ENCODE measurements at places on chromosomes 11 and 22.
A peak's percentile ranks its signal among the peaks of the same experiment; 100 is the strongest.

- no peak for DNase-seq
These were observed 332.4 kb downstream of the ETS1 start for GRCh38 chr11:128254941-128255340.

- DNase-seq = no peak
These were observed 38.9 kb downstream of the FZD4 start for GRCh38 chr11:86916330-86916729.

- DNase-seq = no peak
These were observed 76.0 kb downstream of the TRIM29 start for GRCh38 chr11:120061761-120062560.

GRCh38 chr22:17131686-17132085 lies 10.5 kb upstream of the TMEM121B start:
- peak; percentile 8 for DNase-seq

DNA sequence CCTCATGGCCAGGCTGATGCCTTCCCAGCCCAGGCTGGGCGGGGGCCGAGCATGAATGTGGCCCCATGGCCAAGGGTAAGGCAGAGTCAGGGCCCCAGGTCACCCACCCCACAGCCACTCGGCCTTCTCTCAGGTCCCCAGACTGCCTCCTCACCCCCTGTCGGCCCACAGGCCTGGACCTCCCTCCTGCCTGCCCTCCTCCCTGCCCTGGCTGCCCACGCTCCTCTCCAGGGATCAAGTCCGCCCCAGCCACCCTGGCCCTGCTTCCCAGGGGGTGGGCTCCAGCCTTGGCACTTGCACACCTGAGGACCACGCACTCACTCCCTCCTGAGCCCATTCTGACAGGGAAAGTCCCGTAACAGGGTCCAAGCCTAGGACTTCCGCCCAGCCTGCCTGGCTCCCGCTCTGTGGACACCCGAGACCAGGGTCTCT lies 37.8 kb upstream of the TH start:
- DNase-seq = no peak
